ENCODE measurements at places on chromosomes 6 and 20.

DNA sequence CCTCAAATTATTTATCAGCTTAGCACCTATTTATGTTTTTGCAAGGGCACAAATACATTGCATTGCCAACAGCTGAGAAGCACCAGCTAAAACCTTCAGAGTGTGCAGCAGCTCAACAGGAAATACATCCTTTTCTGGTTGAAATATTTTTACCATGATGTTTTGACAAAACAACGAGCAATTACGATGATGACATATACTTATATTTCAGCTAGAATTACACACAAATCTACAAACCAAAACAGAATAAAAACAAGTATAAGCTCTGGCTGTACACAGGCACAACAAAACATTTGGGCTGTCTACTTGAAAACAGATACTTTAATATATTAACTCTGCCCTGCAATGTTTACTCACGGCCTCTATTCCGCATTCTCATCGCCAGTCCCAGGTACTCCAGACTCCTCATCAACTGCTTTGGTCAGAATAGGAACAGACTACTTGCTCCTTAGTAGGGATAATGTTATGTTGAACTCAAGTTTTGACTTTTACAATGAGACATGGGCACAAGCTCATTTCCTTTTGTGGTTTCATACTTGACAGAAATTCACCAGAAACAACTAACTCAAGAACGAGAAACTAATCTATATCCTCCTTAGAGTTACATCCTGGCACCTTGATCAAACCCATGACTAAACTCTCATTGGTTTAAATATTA lies 377.6 kb downstream of the ESR1 start:
- DNase-seq = no peak

DNA sequence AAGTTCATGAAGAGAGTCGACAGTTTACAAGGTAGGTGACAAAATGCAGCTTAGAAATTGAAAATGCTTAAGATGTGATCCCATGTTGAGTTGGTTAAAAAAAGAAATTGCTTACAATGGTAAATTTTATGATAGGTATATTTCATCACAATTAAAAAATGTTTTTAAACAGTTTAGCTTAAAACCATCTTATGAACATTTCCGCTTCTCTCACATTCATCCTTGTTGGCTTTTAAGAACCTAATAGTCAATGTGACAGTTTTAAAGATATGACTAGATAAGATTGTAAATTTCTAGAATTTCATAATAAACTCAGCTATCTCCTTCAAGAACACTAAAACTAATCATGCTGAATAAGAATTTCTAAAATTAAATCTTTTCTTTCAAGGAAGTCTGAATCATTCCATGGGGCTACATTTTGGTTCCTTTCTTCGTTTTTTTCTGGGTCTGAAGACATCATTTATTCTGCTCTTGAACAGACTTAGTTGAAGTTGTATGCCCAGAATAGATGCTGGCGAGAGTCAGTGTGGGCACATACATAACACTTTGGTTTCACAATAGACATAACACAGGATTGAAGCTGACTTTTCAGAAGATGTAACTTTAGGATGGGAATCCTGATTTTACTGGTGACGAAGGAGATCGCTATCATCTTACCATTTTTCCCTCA lies 35.9 kb upstream of the LTV1 start:
- no peak for DNase-seq

DNA sequence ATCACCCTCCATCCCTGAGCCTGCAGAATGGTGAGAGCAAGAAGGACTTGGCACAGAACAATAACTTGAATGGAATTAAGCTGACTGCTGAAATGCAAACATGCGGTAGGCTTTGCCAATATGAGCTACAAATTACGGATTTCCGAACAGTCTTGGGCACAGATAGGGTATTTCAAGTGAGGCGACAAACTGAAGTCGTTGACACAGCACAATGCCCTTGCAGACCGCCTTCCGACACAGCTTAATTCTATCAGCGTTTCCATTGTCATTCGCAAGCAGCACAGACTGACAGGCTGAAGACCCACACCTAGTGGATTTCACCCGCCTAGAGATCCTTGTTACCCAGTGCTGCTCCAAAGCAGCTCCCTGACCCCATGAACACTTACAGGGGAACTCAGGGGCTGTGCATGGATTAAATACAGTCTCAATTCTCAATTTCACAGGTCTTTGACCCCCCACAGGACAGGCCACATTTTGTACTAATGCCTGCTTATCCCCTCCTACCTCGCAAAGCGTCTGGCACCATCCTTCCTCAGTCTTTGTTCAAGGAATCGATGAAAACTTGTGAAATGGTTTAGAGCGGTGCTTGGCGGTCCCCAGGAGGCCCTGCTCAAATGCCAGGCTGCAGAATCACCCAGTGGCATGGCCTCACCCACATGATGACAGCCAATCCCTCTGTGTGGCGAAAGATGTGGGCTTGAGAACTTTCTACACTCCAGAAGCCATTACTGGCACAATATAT lies 34.6 kb downstream of the RAMACL start:
- DNase-seq = no peak

DNA sequence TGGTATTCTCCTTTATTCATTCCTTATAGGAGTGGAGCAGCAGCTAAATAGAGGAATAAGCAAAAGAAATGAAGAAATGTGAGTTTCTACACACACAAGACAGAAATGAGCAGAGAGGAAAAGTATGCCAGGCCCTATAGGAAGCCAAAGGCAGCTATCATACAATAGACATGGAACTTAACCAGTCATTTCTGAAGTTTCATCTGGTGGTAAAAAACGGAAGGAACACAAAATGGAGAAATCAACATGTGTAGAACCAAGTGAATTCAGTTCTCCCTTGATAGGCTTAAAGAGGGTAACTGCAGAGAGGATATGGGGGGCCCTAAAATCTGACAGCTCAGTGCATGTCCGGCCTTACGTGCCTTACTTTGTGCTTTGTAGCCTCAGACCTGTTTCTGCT lies 44.6 kb downstream of the TSBP1 start:
- no peak for DNase-seq

GRCh38 chr6:89298680-89299465 lies 16.2 kb downstream of the GABRR2 start:
- DNase-seq = peak; percentile 7

- no peak for DNase-seq
Measured at GRCh38 chr6:41162687-41163418, at the start of gene TREM2. TSS of gene TREM2 (minus strand) at chr6:41163116. CDS start at chr6:41163082, 34 bp downstream.

DNA sequence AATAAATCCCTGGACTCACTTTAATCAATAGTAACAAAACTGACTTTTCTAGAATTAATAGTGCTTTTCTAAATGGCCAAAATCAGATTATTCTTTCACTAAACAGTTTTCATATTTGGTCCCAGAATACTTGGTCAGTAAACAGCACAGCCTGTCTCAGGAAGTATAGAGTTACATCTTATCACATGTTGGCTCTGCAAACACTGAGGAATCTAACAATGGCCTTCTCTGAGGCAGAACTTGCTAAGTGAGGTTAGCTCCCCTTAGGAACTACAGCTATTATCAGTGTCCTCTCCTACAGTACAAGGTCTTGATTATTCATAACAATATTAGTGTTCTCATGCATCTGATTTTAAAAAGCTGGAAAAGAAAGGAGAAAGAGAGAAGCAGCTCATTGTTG lies 1622.8 kb downstream of the HACE1 start:
- DNase-seq = no peak

GRCh38 chr6:96844530-96844929 lies 7.3 kb upstream of the GPR63 start:
- DNase-seq = no peak

GRCh38 chr6:87243812-87244211 lies 78.6 kb upstream of the SMIM8 start:
- DNase-seq = no peak

DNA sequence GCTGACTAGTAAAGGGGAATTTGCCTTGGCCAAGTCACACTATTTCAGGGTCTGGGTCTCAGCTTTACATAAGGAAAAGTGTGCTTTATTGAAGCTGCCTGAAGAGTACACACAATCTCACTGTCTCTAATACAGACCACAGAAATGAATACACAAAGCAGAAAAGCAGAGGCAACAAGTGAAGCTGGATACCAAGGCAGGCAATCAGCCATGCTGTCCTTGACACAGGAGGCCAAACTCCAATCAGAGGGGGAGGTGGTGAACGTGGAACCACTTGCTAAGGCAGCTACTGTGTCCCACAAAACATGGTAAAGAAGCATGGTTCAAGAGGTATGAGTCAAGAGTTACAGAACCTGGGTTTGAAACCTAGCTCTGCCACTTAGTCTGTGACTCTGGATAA lies 21.8 kb upstream of the CCND3 start:
- no peak for DNase-seq

- no peak for DNase-seq
Measured at GRCh38 chr6:43582911-43583310, 6.9 kb downstream of the POLH start.

DNA sequence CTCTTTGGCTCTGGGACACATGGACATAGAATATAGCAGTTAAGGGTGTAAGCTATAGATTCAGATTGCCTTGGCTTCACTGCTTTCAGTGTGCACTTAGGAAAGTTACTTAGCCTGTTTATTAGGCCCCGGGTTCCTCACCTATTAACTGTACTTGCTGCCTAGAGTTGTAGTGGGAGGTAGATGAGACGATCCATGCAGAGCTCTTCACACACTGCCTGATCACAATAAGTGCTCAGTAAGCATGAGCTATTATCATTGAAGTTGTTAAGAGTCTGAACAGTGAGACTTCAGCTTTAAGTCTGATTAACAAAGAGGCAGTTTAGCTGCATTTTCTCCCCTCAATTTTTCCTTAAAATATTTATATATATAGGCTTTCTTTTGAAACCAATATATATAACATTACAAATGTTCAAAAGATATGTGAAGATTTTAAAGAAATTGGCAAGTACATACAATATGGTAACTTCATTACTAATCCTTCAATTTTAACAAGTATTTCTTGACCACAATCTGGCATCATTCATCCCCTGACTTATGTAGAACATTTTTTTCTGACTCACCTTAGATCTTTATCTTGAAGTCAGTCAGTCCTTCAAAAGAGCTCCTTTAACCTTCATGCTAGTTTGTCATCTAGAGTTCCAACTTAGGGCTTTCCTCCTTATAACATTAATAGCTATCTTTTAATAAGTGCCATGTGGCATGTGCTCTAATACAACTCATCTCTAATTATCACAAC lies 20.5 kb upstream of the SUPT3H start:
- DNase-seq = no peak

DNA sequence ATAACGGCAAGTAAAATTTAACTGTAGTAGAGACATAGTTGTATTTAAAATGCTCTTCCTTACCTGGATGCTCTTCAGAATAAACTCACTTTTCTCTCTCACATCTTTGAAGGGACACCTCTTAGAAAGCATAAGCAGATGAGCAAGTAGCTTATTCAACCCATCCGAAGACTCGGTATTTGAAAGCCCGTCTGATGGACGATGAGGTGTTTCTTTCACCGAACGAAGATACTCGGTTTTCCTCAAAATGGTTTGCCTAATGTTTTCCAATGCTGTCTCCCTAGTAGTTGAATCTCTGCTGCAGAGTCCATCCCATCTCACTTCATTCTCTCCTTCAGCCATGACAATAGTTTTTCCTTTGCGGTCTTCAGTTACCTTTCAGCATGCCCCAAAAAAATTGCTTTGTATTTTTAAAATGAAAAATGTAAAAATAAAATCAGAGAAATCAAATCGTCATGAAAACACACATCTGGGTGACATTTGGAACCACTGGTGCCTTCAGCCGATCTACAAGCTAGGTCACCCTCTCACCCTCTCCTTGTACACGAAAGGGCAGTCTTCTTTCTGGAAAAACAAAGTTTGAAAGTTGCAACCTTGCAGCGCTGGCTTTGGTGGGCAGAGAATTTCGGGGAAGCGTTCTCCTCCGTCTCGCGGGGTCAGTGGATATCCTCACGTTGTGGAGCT lies 772 bp downstream of the SESN1 start:
- DNase-seq = no peak

- no peak for DNase-seq
Measured at GRCh38 chr6:18302561-18303439, 38.5 kb upstream of the DEK start.

- no peak for DNase-seq
Measured at GRCh38 chr6:56040889-56041301, 165.5 kb upstream of the BMP5 start.

DNA sequence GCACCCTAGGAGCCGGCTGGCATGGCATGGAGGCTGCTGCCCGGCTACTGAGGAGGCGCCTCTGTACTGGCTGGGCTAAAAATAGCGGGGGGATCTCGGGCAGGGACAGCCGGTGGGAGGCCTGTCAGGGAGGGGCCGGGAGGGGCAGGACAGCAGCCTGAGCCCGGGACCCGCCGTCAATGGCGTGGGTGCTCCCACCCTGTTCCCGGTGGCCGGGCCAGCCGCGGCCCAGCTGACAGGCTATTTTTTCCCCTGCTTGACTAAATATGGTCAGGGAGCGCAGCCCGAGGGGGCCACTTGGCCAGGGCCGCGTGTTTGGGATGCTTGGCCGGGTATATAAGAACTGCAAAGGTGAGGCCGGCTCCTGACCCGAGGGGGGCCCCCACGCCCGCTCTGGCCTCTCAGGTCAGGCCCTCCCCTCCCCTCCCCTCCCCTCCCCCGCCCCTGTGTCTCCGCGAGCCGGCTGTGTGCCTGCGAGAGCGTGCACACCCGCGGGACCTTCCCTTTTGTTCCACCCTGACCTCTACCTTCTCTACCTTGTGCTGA lies 74.4 kb upstream of the GATA5 start:
- DNase-seq = no peak

- DNase-seq = no peak
Measured at GRCh38 chr20:10536531-10536930, 101.4 kb downstream of the SLX4IP start.
